NCI-H510A treated with DMSO at 0.1 percent for 48 hours (cell line): ENCODE measurements at places on chromosomes 12 and 14.

DNA sequence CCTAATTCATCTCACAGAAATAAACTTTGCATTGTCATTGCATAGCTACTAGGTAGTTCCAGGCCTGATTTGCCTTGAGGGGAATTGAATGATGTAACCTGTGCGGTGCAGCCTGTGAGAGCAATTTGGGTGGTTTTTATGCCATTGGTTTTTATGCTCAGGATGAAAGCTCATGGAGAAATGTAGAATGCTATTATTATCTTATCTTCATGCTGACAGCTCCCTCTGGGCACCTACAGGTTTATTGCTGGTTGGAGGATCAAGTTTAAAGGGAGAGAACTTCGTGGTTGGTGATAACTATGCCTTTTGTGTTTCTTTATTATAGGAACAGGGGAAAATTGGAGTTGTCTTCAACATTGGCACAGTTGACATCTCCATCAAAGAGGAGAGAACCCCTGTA lies 547.9 kb downstream of the DIO2 start:
- DNase-seq, result no peak

DNA sequence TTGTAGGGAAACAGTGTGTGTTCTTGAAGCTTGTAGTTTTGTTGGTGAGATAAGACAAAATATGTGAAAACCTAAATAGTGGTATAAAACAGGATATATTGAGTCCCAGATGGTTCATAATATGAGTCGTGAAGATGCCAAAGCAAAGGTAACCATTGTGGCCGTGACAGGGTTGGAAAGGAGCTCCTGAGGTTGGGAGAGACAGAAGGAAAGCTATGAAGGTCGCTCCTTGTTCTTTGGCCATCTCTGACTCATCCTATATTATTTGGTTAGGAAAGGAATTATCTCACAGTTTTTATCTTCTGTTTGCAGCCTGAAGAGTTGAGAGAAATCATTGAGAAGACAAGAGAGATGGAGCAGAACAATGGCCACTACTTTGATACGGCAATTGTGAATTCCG lies 27.1 kb downstream of the ATP6V1D start:
- no peak for DNase-seq

DNA sequence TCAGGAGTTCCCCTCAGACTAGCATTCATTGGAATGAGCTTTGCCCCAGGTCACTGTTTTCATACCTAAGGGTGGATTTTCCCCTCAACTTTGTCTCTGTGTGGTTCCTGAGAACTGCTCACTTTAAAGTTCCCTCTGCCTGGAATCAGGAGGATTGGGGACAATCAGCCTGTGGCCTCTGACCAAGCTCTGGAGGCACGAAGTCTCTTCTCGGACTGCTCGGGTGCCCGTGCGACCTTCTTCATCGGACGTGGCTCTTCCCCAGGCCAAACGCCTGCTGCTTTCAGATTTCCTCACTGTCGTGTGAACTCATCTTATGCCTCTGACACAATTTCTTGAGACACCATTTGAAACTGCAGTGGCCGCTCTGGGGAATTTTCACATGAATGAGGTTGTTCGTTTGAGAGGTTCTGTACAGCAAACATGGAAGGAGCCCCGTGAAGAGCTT lies 153.7 kb upstream of the PZP start:
- no peak for DNase-seq

DNA sequence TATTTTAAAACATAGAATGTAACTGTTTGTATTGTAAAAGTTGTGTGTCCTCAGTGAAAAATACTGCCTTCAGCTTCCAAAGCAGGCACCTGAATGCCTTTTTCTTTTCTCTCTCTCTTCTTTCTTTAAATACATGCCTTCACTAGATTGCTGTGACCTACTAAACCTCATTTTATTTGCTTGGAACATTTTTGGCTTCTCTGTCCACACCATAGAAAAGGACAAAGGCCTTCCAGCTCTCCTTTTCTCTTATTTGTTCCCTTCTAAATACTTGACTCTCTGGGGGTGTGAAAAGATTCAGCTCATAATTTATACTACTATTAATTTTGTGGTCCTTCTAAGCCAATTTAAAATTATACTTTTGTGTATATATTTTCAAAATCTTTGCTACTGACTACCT lies 38.4 kb downstream of the PPM1A start:
- DNase-seq, result no peak

- no peak for DNase-seq
Measured at GRCh38 chr12:2689879-2690278, 104.9 kb upstream of the FKBP4 start.

GRCh38 chr12:9636851-9637206 lies 29.1 kb upstream of the KLRB1 start:
- DNase-seq, result no peak

DNA sequence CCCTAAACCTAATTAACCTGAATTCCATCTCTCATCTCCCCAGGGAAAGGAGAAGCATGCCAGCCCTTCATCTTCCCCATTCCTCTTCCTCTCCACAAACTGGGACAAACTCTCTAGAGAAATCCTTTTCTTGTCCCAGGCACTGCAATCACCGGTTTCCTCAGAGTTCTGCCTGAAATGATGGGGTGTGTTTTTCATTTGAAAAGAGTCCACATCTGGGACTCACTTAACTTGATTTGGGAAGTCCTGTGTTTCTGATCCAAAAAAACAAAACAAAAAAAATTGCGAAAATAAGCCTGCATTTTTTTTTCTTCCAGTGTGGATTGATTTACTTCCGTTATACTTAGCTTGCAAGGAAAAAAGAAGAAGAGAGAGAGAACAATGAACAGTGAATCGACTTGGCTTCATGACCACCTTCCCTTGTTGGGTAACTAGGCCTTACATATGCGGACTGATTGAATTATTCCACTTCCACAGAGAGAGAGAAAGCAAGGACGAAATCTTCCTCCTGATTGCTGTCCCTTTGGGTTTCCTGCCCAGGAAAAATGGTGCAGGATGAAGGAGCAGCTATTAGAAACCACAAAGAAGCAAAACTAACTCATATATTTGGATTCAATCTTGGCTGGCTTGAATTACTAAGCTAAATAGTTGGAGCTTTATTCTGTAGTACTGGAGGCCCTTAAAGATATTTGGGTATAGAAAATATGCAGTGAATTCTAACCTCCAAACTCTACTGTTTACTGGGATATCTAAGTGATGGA lies 506.2 kb upstream of the TBX3 start:
- no peak for DNase-seq

GRCh38 chr12:41507286-41507685 lies 319.2 kb downstream of the PDZRN4 start:
- no peak for DNase-seq

DNA sequence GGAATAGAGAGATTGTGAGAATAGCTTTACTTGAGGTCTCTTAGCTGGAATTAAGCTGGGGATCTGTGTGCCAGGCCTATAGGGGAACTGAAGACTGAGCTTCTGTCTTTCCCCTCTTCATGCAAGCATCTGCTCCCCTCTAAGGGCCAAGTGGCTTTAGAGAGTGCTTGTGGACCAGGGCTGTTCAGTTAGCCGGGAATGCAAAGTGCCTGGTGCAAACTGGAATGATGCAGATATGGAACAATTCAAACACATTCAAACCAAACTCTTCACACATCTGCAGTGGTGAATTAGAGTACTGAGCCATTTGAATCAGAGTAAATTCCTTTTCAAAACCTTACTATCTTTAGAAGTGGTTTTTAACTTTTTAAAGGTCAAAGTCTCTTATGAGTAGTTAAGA lies 99.0 kb downstream of the LIN7A start:
- DNase-seq, result peak; percentile 83

DNA sequence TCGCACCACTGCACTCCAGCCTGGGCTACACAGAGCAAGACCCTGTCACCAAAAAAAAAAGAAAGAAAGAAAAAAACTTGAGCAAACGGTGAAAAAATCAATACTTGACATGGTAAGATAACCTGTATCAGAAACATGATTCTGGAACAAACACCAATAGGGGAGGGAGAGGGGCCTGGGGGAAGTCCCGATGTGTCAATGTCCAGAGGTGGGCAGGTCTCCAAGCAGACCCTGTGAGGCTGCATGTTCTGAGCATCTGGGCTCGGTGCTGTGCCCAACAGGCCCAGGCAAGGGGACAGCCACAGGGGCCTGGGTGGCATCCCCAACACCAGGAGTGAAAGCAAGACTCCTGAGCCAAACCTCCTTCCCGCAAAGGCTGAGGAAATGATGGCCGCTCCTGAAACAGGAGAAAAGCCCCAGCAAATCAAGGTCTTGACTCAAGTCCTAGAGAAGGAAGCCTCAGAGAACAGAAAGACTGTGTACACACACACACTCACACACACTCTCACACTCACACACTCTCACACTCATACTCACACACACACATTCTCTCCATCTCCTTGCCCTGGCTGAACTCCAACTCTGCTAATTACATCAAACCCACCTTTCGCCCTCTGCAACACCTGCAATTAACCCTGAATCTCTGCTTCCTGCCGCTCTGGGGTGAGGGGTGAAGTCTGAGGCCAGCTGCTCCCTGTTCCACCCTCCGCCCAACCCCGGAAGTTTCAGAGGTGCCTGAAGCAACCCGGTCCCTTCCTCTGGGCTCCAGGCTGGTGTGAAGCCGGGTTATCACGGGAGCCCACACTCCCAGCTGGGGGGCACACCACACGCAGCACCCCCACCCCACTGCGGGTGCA lies 20.4 kb downstream of the CCDC88C start:
- DNase-seq, result peak; percentile 52

DNA sequence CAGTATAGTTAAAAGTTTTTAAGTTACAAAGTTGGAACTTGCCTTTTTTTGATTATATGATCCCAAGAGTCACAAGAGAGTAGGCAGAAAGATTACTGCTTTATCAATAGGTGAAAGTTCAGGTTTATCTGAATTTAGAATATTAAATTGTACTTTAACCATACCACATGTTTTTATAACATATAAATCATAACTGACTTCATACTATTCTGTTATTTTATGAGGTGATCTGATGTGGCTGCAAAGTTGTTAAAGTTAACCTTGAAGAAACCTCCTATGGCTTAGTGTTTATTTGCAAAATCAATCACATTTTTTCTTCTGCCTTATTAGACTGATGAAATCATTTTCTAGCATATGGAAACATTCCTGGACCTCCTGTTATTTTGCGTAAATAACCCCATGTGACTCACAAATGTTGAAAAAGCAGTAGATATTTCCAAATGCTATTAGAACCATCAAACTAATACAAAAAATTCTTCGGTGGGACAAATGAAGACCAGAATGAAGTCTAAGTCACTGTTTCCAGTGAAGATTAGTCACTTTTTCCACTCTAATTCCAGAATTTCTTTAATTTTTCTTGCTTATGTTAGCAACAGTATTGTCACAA lies 132.1 kb downstream of the RAD51B start:
- no peak for DNase-seq

- DNase-seq, result no peak
Measured at GRCh38 chr14:61493239-61493638, 171.9 kb downstream of the PRKCH start.

DNA sequence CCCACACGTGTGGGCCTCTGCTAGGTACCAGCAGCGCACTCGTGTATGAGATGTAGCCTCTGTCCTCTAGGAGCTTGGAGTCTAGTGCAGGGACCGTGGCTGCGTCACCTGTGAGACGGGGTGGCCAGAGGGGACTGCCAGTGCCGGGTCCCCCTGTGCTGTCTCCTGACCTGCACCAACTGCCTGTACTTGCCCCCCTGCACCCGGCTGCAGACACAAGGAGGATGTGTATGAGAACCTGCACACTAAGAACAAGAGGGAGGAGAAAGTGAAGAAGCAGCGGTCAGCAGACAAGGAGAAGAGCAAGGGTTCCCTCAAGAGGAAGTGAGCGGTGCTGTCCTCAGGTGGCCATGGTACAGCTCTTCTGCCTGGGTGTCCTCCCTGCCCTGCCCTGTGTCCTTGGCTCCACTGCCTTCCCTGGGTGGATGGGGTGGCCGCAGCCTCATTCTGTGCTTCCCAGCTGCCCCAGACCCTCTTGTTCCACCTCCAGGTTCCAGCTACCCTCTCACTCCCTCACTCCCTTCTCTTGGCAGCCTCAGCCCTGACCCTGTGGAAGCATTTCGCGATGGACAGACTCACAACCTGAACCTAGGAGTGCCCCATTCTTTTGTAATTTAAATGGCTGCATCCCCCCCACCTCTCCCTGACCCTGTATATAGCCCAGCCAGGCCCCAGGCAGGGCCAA lies 9.6 kb downstream of the PTPN6 start:
- DNase-seq, result no peak

DNA sequence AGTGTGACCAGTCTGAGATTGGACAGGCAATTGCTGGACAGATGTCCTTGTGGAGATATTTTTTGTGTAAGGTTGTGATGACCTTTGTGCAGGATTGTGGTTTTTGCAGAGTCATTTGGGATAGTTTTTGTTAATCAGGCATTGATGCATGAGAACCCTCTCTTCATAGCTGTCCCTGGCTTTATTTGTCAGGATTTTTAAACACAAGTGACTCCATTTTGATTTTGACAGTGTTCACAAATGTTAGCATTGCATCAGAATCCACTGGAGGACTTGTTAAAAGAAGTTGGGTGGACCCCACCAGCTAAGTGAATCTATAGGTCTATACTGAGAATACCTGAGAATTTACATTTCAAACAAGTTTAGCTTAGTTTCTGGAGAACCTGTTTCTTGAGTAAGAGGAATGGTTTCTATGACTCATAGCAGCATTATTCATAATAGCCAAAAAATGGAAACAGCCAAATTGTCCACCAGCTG lies 11.8 kb downstream of the FNTB start:
- DNase-seq, result no peak

- peak; percentile 98 for DNase-seq
Measured at GRCh38 chr14:73058224-73058921, at the start of gene RBM25. Gene RBM25, plus strand, starts transcription at chr14:73058534. Its CDS starts 13,108 bp downstream, at chr14:73071642.

GRCh38 chr12:9796971-9797370 lies 30.3 kb upstream of the KLRF1 start:
- DNase-seq, result no peak

- DNase-seq, result no peak
Measured at GRCh38 chr12:49825971-49826421, 2.2 kb downstream of the NCKAP5L start.

DNA sequence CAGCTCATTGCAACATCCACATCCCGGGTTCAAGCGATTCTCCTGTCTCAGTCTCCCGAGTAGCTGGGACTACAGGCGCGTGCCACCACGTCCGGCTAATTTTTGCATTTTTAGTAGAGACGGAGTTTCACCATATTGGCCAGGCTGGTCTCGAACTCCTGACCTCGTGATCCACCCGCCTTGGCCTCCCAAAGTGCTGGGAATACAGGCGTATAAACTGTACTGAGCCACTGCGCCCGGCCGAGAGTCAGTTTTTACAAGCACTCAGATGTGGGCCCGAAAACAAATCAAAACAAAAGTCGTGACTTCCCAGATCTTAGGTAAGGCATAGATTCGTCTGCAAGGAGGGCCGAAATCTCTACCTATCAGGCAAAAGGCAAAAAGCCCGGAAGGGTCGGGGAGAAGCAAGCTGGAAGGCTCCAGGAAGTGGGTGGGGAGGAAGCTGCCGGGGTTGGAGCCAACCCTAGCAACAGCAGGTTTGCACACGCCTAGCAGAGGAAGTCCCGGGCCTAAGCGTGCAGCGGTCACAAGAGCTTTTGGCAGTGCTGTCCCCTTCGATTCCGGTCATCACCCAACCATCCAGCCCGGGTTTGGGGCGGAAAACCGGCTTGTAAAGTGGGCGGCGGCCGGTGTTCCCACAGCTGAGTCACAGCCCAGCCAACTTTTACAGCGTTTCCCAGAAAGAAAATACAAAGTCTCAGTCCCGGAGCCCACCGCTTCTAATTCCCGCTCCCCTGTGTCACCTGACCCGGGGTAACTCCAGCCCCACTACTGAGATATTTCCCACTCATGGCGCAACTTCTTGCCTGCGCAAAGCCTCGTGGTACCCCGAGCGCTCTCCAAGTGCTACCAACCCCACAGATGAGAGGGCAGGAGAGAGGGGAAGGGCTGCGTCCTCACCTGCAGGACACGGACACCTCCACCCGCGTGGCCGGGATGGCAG lies 583 bp downstream of the CPNE8 start:
- no peak for DNase-seq
